Dermis microvascular lymphatic vessel endothelial cell (primary cell): ENCODE measurements at places on chromosomes 1 and 21.

DNA sequence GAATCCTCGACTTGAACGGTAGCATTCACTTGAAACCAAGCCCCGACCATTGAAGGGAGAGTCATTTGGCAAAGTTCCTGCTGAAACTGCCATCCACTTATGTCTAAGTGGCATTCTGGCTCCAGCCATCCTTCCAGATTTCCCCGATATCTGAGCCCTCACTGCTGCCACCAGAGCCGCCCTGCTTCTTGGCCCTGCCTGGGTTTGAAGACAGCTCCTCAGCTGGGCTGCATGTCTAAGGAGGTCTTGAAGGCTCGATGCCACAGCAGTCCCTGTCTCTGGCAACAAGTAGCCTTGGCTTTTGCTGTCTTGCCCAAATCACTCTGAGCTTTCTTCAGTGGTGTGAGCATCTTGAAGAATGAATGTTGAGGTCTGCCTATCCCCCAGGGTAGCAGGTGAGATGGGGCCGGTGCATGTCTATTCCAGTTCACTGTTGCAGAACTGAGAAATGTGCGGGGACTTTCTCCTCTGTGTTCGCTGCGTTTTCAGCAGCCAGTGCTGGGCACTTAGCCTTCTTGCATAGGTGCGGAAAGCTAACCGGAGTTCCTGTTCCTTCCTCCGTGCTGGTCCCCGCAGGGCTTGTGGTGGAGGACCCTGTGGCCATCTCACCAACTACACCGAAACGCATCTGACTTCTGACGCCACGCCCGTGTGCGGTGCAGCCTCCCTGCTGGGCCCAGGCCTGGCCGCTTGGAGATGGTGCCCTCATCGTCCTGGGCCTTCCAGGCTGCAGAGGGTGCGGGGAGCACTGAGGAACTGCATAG, 29.2 kb downstream of the MAN1C1 start:
- DNase-seq: no peak

DNA sequence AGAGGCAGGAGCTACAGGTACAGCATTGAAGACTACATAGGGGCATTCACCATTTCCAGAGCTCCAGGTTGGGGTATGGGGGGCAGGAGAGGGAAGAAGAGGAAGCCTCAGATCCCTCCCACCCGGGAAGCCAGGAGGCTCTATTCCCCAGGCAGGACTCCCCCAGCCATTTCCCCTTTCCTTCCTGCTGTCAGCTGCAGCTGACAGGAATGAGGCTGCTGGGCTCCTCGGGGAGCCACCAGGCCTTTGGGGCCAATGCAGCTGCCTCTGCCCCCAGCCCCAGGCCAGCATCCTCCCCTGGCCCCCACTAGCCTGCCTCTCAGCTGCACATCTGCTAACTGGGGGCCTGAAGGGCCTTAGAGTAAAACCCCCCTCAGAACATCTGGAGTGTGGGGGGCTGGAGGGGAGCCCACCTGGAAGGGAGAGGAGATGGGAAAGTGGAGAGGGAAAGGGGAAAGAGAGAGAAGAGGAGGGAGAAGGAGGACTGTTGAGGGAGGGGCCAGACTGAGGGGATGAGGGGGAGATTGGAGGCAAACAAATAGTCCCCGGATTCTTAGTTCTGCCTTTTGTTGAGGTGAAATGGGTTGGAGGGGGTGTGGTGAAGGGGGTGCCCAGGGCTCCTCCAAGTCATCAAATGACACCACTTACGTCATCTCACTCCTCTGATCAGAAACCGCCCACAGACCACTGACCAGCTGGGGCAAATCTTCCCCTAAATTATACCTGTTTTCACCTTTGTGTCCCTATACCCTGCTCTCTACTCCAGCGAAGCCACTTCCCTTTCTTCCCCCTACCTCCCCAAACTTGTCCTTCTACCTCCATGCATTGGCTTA, 58.0 kb downstream of the LGR6 start:
- no peak for DNase-seq

DNA sequence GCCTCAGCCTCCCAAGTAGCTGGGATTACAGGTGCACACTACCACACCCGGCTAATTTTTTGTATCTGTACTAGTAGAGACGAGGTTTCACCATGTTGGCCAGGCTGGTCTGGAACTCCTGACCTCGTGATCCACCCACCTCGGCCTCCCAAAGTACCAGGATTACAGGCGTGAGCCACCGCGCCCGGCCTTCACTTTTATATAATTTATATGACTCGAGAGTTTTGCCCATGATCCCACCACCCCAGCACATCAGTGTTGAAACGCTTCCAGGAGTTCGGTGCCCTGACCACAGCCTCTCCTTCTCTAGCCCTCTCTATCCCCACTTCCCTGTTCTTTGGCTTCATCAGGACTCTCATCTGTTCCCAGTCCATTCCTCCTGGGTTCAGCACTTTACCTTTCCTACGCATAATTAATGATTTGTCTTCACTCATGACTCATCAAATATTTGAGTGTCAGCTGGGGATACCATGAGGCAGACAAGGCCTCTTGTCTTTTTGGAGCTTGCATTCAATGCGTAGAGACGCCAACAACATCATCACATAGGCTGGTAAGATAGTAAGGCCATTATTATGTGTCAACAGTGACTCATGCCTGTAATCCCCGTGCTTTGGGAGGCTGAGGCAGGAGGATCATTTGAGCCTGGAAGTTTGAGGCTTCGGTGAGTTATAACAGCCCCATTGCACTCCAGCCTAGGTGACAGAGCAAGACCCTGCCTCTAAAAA, 1.4 kb downstream of the PMF1 start:
- DNase-seq: no peak

DNA sequence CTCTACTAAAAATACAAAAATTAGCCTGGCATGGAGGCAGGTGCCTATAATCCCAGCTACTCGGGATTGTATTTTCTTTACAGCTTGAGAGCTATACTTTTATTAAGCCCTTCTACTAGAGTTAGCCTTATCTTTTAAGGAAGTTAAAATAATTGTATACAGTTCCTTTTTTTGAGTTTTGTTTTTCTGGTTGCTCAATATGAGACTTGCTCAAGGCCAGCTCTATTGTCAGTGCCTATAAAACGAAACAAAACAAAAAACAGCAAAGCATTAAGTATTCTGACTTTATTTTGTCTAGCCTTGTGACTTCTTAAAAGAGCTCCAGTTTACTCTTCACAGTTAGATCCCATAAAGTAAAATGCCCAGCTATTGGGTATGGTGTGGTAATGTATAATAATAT, 17.2 kb downstream of the PKN2 start:
- no peak for DNase-seq

- DNase-seq: no peak
Measured at GRCh38 chr1:229479660-229480399, 28.3 kb downstream of the NUP133 start.

DNA sequence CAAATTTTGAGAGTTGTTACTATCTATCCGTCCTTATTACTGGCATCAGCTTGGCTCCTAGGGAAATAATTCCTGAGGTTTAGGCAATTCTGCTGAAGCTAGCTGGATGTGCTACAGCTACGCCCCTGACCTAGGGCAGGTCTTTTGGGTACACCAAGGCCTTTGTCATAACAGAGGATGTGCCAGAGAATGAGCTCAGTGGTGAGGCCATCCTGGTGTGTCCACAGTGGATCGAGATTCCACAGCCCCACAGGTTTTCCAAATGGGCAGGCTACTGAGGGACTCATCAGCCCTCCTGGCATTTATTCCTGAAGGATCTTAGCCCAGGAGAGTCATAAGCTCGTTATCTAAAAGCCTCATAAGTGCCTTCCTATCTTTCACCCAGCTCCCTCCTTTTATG, 475.2 kb upstream of the USP24 start:
- DNase-seq: no peak

GRCh38 chr1:43509007-43509739, 21.5 kb upstream of the PTPRF start:
- no peak for DNase-seq

DNA sequence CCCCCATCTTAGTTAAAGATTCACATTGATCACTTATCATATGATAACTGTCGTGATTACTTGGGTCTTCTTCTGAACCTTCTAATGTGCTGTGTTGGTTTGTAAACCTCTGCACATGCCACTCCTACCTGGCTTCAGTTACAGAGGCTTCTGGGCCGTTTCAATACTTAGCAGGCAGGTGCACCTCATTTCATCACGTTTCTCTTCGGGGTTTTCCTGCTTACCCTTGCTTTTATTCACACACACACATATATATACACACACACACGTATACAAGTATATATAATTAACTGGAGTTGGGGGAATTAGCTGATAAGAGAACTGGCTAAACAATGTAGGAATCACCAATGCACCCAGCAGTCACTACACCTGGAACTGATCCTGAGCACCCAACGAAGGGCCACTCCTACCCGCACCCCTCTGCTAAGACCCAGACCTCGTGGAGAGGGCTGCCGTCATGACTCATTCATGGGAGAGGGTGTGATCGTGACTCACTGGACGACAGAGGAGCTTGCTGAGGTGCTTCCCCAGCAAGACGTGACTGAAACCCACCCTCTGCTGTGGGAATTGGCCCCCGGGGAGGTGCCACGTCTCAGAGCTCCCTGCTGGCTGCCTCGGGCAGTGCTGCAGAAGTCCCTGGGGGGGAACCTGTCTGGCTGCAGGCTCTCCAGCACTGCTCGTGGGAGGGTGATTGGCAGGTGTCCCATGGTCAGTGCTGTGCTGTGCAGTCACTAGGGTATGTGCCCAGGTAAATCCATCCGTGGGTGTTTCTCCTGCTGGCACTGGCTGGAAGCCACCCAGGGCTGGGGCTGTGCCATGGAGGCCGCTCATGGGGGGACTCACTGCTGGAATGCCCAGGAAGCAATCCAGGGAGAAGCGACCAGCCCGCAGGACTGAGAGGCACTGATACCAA, 166.6 kb downstream of the DYRK1A start:
- no peak for DNase-seq

GRCh38 chr1:116328671-116329070, 44.4 kb upstream of the ATP1A1 start:
- no peak for DNase-seq

GRCh38 chr1:7902478-7903085, 38.1 kb downstream of the TNFRSF9 start:
- DNase-seq: peak; percentile 34

- DNase-seq: no peak
Measured at GRCh38 chr1:44602634-44603628, 71.3 kb downstream of the TMEM53 start.

- no peak for DNase-seq
Measured at GRCh38 chr1:228511546-228512445, 24.6 kb downstream of the RNF187 start.

DNA sequence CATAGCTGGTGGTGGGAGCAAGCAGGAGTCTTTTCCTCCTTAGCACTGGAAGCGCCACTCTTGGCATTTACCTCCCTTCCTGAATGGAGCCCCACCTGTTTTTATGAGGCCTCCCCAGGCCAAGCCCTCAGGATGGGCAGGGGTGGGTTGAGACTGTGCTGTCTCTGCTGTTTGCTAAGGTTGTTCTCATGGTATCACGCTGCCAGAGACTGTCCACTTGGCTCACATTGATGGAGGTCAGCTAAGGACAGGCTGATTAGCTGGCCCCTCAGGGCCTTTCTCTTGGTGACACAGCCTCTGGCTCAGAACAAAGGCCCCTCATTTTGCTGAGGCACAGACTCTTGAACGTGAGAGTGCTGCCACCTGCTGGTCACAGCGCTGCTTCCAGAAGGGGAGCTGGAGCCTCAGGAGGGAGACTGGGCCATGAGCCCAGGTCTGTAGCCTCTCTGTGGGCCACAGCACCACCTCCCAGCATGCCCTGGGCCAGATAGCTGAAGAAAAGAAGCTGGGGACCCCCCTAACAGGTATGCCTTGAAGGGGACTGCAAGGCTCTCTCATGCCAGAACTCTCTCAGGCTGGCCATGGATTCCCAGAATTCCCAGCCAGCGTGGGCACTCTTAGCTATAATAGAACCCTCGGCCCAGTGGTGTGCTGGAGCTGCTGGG, 85.6 kb downstream of the CD58 start:
- peak; percentile 86 for DNase-seq

DNA sequence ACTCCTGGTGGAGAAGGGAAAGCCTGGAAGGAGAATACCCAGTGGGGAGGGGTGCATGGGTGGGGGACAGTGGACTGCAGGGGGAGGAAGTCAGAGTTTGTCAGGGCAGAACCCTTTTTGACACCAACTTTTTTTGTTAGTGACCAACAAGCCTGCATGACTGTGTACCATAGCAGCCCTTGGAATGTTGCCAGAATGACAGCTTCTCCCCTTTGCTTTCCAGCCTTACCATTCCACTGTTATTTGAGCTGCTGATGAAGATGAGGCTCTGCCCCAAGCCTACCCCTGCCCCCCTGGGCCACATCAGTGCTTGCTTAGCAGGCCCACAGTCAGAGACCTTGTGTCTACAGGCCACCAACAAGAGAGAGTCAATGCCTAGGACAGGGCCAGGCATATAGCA, 341.2 kb downstream of the HHAT start:
- no peak for DNase-seq

- no peak for DNase-seq
Measured at GRCh38 chr1:22646384-22646783, 3.0 kb downstream of the C1QC start.

DNA sequence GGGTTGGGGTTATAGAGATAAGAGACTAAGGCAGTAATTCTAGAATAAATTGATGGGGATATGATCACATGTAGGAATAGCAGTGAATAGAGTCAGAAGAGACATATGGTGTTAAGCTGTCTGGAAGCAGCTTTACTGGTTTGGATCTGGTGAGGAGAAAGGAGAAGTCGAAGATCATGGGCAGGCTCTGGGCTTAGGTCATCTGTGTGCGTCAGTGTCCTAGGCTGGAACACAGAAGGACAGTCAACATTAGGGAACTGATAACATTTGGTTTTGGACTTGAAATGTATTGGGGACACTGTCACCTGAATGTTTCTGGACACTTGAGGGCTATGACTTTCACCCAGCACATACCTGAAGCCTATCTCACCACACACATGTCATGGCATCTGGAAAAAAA, 13.9 kb upstream of the GRIK1 start:
- DNase-seq: no peak

DNA sequence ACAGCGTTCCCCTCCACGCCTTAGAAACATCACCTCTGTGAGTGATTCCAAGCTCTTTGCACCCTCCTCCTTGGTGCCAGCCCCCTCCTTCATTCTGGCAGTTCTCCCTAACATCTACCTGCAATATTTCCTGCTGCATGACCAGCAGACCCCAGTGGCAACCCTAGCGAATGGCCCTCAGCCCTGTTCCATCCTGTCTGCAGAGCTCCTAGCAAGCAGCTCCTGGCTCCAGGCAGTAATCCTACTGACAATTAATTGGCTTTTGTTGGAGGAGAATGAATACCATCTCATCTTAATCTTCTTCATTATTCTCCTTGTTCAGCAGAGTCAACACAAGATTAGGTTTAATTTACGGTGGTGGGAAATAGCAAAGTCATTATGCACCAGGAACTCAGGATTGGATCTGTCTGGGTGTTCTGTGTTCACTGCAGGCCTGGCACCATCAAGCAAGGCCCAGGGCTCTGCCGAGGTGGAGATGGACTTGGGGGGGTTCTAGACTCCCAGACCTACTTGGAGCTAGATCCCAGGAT, 12.4 kb downstream of the FBXO2 start:
- DNase-seq: no peak

- no peak for DNase-seq
Measured at GRCh38 chr1:9127395-9128165, 1.3 kb downstream of the GPR157 start.

GRCh38 chr1:234987415-234988154, 141.1 kb downstream of the TOMM20 start:
- DNase-seq: peak; percentile 98

- DNase-seq: no peak
Measured at GRCh38 chr1:5993556-5994491, 1.6 kb upstream of the NPHP4 start.
